ENCODE measurements at places on chromosomes 7 and 10.

GRCh38 chr7:22481726-22482125 is 18.3 kb downstream of the STEAP1B start:
- no peak for DNase-seq

- peak; percentile 32 for DNase-seq
These were observed 1247.8 kb downstream of the GATA3 start for GRCh38 chr10:9302140-9302746.

DNA sequence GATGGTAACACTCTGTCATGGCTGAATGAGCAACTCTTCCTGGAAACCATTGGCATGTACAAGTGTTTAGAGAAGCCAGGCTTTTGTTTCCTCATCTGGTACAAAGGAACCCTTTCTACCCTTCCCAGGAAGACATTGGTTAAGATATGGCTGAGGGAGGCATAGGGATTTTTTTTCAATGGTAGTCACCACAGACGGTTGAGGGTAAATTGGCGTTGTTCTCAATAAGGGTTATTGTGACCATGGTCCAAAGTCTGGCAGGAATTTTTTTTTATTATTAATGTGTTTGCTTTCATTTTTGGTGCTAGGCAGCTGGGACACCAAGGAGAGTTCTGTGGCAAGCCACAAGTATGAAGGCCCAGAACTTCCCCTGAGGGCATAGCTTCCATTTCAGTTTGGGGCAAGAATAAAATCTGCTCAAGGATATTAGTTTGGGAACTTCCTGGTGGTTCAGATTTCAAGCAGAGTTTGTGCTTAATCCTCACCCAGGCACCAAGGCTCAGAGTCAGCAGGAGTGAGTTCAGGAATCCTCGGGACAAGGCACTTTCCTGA is at the start of gene PLEKHS1:
Gene PLEKHS1 (plus strand): TSS at position 502 of the 552 bp plus-strand sequence. CDS start 3,596 bp downstream, outside the sequence.
- no peak for DNase-seq

GRCh38 chr10:17229016-17229716 is 1.1 kb downstream of the VIM start:
- peak; percentile 58 for DNase-seq

GRCh38 chr10:12742771-12743170 is 258.7 kb downstream of the CCDC3 start:
- no peak for DNase-seq

DNA sequence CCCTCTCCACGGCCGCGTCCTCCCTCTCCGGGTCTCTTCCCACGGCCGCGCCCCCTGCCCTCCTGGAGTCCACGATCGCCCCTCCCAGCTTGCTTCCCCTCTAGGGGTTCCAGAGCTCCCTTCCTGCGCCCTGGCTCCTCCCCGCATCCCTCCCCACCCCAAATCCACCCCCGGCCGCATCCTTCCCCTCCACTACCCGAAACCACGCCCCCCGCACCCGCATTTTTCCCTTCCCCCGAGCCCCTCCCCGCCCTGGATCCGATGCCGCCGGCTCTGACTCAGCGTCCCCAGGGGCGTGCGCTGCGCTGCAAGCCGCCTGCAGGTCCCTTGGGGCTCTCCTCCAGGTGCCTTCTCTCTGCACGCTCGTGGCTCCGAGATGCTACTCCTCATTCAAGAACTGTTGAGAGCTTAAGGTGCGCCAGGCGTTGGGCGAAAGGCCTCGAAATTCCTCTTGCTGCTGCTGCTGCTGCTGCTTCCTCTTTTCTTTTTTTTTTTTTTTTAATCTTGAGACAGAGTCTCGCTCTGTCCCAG is 372 bp upstream of the TMEM130 start:
- DNase-seq, result peak; percentile 51

DNA sequence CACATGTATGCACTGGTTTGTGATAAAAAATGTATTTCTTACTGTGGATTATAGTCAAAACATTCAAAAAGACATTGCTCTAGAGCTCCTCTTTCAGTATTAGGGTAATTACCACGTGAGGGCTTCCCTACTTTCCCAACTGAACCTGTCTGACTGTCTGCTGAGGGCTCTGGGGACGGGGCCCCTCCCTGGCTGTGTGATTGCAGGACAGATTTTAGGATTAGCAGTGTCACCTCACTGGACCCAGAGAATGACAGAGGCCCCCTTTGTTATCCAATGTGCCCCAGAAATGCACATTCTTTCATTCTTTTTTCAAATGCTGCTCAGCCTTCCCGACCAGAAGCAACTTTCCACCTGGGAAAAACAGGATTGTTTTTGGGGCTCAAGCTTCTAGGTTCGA is 43.6 kb upstream of the MXI1 start:
- DNase-seq, result no peak

DNA sequence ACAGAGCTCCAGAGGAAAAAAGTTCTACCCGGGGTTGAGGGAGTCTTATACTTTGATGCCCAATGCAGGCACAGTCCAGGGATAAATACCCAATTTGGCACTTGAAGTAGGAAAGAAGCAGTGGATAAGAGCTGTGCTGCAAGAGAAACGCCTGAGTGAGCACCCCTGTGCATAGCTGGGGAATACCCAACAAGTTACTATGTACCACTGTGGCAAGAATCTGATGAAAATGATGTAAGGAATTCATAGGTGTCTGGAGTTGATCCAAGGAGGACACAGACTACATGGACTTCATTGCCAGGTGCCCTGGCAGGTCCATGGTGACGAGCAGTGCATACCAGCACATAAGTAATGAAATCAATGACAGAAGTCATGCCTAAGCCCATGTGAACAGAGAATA is 183.7 kb upstream of the FEZF1 start:
- DNase-seq, result no peak

DNA sequence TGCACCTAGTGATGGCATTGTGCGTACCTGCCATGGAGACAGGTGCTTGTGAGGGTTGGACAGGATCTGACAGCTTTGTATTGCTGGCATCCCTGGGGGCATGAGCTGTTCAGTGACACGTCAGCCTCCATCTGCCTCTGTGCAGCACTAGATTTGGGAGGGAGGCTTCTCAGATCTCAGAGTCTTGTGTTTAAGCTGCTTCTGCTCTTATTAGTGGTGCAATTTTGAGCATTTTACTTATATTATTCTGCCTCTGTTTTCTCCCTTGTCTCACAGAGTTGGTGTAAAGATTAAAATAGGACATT is 5.1 kb downstream of the ARHGAP22 start:
- DNase-seq, result no peak

DNA sequence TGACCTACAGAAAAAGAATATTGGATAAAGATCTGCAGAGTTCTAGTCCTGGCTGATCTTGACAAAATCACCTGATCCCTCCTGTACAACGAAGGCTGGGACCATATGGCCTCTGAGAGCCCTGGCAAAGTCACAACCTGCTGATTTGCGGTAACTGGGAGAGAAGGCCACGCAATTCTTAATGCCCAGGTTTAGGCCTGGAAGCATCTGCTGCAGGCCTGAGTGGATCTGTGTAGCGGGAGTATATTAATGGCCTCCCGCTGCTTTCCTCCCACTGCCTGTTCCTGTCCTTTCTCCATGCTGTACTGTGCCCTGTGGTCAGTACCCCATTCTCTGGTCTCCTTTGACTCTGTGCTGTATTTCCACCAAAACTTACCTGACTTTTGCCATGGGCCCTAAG is 24.2 kb downstream of the AKR1B1 start:
- DNase-seq, result no peak

DNA sequence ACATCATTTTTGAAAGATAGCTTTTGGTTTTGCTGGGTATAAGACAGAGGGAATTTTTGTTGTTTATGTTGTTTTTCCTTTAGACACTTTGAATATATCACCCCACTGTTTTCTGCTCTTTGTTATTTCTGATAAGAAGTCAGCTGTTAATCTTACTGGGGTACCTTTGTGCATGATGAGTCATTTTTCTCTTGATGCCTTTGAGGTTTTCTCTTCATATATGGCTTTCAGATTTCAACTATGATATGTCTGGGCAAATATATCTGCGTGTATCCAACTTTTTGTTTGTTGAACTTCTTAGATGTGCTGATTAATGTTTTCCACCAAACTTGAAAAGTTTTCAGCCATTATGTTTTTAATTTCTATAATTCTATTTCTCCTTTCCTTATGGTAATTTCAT is 208.6 kb upstream of the TMEM72 start:
- no peak for DNase-seq

DNA sequence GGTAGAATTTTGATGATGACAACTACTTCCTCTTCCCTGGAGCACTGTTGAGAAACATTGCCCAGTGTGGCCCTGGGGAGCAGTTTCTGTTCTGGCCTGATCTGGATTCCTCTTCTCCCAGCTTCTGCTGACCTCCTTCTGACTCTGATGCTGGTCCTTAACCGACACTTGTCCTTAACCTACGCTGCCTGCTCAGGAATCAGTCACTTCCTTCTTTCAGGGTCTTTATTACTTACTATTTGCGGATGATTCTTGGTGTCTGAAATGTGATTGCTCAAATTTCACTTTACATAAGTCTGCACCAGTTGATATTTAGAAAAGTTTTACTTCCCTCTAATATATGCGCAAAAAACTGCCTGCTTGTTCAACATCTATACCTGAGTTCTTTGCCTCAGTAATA is 164.1 kb downstream of the PTEN start:
- no peak for DNase-seq

- DNase-seq, result no peak
These were observed 7.8 kb upstream of the CCNY start for GRCh38 chr10:35328404-35329037.

DNA sequence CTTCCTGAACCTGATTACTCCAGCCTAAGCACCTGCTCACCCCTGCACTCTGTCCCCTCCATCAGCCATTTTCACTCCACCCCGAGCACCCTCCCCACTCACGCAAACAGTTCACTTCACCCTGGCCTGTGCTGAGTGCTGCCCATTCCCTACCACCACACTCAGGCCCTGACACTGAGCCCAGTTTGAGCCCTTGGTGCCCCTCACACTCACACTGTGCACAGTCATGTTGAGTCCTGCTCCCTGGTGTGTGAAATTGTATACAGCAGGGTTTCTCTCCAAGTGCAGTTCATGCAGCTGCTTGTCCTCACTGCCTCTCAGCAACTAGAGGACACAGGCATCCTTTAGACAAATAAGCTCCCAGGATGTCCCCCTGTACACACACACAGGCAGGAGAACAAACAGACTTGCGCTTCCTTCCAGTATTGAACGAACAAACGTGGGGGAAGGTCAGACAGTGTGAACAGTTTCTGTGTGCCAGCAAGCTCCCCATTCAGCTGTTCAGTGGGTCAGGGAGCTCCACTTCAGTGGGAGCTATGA is 6.8 kb downstream of the MYO1G start:
- DNase-seq, result no peak
